NCI-H1436 (cell line): ENCODE measurements at places on chromosomes 4 and X.

DNA sequence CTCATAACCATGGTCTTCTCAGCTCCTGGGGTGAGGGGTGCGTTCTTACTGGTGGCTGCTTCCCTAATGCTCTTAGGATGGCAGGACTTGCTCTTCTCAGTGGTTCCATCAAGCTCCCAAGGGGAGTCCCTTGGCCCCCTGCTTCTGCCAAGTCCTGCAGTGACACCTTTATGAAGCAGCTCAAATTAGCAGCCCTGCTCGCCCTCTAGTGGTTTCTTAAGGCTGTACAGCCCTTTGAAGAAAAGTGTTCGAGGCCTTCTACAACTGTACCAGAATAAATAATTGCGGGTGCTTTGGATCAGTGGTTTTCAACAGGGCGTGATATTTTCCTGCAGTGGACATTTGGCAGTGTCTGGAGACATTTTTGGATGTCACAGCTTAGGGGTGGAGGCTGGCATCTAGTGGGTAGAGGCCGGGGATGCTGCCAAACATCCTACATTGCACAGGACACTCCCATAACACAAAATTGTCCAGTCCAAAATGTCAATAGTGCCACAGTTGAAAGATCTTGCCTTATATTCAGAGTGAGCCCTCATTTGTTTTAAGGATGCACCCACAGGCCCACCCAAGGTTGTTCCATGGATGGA, 204.7 kb upstream of the S100G start:
- DNase-seq: no peak

DNA sequence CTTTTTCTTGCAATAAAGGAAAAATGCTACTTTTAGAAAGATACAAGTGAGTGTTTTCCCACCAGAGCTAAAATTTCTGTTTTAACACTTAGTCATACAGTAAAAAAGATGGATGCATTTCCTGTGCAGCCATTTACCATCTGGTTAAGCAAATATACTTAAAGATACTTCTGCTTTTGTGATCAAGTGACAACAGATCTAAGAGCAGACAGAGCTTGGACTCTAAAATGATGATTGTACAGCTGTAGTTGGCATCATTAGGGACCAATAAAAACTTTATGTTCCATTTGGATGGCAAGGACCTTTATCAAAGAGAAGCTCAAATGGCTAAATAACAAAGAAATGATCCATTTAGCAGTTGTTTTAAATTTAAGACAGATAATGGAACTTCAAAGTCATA, 270.8 kb downstream of the FSTL5 start:
- DNase-seq: no peak

DNA sequence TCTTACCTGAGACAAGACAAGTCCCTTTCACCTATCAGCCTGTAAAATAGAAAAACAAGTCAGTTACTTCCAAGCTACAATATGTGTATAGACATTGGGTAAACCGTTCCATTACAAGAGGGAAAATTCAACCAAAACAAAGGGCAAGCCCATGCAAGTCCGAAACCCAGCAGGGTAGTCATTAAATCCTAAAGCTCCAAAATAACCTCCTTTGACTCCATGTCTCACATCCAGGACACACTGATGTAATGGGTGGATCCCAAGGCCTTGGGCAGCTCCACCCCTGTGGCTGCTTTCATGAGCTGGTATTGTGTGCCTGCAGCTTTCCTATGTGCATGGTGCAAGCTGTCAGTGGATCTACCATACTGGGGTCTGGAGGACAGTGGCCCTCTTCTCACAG, 14.7 kb upstream of the FAM47B start:
- DNase-seq: no peak

DNA sequence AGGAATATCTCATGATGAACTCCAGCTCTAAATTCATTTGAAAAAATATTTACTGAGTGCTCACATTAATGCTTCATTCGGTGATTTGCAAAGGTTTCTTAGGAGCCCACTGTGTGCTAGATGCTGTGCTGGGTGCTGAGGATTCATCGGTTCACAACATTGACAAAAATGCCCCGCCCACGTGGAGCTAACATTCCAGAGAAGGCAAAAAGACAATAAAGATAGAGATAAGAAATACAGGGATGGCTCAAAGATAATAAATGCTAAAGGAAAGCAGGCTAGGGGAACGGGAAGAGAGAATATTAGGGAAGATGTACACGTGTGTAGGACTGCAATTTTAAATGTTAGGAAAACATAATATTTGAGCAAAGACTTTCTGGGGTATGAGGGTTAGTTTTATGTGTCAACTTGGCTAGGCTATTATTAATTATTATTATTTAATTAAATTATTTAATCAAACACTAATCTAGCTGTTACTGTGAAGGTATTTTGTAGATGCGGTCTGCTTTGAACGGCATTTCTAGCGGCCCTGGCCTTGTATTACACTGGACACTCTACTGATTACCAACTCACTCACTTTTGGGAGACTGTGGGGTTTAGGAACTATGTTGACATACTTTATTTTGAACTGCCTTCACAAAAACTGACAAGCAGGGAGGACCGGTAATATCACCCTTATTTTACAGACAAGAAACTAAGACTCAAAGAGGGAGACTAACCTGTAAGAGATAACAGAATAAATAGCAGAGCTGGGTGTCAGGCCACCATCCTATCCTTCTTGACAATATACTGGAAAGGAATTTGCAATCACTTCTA, 61.9 kb upstream of the IRF2 start:
- DNase-seq: no peak

- no peak for DNase-seq
Observed at GRCh38 chr4:186762865-186763264, 39.2 kb upstream of the FAT1 start.

DNA sequence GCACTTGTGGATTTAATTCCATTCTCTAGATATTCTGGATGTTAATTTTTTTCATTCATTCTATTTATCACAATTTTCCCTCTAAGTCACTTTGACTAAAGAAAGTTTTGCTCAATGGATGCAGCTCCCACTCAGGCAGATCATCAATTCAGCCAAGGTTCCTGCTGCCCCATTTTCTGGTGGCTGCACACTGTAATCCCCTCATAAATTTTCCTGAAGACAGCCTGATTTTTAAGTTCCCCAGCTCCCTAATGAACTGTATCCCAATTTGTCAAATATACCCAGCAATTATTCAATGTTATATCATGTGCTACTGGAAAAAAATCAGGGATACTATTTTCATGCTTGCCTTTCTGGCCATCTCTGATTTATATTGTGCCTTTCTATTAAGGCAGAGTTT, 61.2 kb downstream of the SCD5 start:
- no peak for DNase-seq

DNA sequence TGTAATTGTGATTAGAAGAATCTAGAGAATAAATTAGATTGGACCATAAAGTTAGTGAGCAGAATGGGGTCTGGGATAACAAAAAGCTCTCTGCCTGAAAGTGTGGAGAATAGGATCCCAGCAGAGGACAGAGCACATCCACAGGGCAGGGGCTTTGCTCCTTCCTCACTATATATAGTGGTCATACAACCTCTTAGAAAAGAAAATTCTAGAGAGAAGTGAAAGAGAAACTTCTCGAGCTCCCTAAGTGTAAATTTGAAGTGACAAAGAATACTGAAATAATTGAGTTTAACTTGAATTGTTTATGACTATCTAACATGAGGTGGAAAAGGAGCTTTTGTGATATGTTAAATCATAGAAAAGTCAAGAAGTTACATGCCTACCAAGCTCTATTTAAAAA, 14.9 kb downstream of the ADAM29 start:
- no peak for DNase-seq

DNA sequence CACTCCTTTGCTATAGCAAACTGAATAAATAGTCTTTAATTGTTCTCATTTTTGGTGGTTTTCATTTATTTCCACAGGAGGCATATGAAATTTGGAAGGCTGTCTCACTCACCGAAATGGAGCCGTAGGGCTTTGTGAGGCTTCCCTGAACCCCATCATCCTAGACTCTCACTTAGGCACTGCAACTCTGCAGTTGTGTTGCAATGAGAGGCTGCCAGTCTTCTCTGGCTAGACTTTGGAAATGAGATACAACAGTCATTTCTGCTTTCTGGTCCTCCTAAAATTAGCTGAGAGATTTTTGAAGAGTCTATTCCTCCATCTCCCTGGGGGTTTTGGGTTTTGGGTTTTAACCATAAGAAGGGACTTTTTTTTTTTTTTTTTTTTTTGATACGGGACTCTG, 146.5 kb downstream of the SH3BGRL start:
- DNase-seq: no peak

DNA sequence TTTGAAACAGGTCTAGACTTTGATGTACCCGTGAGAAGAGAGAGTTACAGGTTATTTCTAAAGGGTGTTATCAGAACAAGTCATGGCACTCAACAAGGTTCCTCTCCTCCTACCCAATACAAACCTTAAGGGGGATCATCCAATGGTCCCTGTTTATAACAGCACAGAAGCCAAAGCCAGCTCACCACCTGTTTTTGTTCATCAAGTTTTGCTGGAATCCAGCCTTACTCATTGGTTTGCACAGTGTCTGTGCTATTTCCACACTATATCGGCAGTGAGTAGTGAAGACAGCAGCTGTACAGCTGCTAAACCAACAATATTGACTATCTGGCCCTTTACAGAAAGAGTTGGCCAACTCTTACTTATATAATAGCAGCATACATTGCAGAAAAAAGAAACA, 262.1 kb upstream of the STS start:
- DNase-seq: no peak

DNA sequence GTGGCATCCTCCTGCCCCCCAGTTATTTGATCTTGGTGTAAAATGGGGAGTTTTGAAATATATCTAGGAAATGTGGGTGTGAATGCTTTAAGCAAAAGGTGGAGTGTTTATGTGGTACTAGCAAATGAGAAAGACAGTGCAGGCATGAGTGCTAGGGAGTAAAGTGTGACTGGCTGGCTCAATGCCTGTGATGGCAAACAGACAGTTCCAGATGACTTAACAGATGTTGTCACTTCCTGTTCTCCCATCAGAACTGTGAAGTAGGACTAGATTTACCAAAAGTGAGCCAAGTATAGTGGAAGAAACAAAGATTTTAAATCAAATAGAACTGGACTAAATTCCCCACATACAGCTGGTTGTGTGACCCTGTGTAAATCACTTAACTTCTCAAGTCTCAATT, 8.4 kb upstream of the AMOT start:
- no peak for DNase-seq

- DNase-seq: no peak
Observed at GRCh38 chr4:113950207-113950606, 29.2 kb downstream of the ARSJ start.

- DNase-seq: no peak
Observed at GRCh38 chrX:18065956-18066355, 154.7 kb downstream of the BEND2 start.

DNA sequence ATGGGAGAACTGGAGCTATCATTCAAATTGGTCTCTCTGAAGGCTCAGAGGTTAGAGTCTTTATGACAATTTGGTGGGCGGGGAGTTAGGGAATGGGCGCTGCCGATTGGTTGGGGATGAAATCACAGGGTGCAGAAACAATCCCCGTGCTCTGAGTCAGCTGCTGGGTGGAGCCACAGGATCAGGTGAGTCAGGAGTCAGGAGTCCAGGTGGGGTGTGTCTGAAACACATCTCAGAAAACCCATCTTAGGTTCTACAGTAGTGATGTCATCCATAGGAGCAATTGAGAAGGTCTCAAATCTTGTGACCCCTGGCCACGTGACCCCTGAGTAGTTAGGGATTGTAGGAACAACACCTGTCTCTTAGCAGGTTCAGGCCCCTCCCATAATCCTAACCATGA, 41.6 kb upstream of the TLR3 start:
- DNase-seq: no peak

- DNase-seq: no peak
Observed at GRCh38 chr4:54228961-54229501, at the start of gene PDGFRA. Gene PDGFRA (plus strand): TSS chr4:54229293. CDS start chr4:54258769, 29,476 bp downstream.

DNA sequence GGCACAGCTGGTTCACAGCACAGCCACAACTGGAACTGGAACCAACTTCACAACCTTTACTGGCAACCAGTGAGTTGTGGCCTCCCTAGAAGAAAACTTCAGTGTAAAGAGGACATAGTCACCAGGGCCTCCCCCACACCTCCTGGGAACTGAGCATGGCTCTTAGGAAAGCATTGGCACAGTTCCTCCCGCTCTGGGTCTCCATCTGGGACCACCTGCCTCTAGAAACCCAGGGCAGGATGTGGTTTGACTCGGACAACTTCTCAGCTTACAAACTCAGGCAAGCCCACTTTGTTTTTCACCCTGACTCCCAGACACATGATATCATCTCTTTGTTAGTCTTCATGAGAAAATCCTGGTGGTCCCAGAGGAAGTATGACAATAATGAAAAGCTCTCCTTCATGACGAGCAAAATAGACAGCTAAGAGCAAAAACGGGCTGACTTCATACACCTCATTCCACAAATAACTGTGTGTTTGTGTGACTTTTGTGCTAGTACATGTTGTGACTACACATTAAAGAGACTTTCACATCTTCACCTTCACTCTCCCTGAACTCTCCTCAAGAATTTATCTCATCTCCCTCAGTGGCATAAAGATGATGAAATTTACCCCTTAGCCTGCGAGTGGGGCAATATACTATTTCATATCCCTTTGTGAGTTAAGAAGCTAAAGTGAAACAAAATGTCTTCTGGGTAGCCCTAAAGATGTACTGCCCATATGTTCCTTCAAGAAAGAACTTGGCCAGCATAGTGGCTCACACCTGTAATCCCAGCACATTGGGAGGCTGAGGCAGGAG, 75.4 kb downstream of the SH3KBP1 start:
- DNase-seq: no peak

DNA sequence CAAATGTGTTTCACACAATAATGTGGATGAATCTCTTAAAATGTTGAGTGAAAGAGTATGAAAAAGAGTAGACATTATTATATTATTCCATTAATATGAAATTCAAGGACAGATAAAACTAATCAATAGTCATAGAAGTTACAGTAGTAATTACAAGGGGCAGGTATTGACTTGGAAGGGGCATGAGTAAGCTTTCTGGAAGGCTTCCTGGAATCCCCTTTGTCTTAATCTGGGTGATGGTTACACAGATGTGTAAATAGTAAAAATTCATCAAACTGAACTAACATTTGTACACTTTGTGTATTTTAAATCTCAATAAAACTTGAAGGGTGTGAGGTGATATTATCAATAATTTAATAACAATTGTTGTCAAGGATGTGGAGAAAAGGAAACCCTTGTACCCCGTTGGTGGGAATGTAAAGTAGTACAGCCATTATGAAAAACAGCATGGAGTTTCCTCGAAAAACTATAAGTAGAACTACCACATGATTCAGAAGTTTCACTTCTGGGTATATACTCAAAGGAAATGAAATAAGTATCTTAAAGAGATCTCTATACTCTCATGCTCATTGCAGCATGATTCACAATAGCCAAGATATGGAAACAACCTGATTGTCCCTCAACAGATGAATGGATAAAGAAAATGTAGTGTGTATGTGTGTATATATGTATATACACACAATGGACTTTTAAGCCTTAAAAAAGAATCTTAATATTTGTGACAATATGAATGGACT, 96.9 kb upstream of the MID1IP1 start:
- no peak for DNase-seq

GRCh38 chr4:112199041-112199440, 32.5 kb upstream of the AP1AR start:
- DNase-seq: no peak

- peak; percentile 34 for DNase-seq
Observed at GRCh38 chr4:82801910-82802521, 3.4 kb upstream of the SCD5 start.

GRCh38 chr4:8739820-8740665, 131.6 kb downstream of the HMX1 start:
- no peak for DNase-seq
